ENCODE measurements at places on chromosomes 2 and 18. TPM values are rescaled to one million over a fixed set of nuclear protein-coding genes. Genes with fewer than 3 reads are reported as not detected.

GRCh38 chr2:189116979-189117378, 62.6 kb downstream of the COL5A2 start:
- no peak for DNase-seq

DNA sequence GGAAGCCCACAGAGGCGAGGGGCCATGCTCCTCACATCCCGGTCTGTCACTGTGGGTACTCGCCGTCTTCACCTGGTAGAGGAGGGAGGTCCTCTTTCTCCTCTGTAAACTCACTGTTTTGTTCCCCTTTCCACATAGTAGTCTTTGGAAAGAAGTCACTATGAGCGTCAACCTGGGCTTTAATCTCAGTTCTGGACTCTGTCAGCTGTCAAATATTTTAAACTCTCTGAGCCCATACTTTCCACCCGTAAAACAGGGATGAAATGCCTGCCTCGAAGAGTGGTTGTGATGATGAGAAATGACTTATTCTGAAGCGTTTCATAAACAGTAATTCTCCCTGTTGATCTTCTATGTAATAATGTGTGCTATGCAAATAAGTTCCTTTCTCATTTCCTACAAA, 547.1 kb upstream of the SOX11 start:
- no peak for DNase-seq

- DNase-seq = peak; percentile 56
Measured at GRCh38 chr2:95277246-95277906, 3.1 kb downstream of the PROM2 start.

GRCh38 chr2:42974721-42975717, 182.6 kb upstream of the HAAO start:
- DNase-seq = peak; percentile 75

The KHK gene
- total RNA-seq = 1.8 TPM

The CHRNA1 gene
- not detected for total RNA-seq

GRCh38 chr2:29562896-29563295, 358.5 kb downstream of the ALK start:
- DNase-seq = no peak

- no peak for DNase-seq
Measured at GRCh38 chr2:1717113-1717512, 27.2 kb downstream of the PXDN start.

The BOK gene
- total RNA-seq = 6.8 TPM

DNA sequence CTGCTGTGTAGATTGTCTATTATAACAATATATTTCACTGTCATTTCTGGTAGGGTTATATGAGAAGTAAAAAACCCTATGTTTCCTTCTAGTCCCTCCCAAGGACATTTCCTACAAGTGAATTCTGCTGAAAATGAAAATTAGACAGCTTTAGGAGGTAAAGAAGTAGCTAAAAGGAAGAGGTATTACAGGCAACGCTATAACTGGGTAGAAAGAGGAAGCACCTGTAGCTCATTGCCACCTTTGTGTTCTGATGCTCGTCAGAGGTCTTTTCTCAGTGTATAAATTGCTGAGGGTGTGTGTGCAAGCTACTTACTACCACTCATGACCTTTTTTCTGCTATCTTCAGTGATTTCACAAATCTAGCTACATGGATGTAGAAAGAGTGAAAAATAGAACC, 1.4 kb downstream of the DNAJC10 start:
- DNase-seq = no peak

DNA sequence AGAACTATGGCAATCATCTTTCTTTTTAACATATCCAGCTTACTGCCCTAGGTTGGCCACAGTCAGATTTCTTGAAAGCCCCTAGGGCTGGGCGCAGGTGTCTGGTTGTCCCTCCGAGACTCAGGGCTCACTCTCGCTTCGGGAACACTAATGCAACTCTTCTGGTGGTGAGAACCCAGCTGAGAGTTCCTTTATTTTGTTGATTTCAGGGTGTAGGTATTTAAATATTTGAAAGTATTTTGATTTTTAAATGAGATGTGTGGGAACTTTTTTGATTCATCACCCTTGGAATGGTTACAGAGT, 40.7 kb downstream of the INPP4A start:
- no peak for DNase-seq

DNA sequence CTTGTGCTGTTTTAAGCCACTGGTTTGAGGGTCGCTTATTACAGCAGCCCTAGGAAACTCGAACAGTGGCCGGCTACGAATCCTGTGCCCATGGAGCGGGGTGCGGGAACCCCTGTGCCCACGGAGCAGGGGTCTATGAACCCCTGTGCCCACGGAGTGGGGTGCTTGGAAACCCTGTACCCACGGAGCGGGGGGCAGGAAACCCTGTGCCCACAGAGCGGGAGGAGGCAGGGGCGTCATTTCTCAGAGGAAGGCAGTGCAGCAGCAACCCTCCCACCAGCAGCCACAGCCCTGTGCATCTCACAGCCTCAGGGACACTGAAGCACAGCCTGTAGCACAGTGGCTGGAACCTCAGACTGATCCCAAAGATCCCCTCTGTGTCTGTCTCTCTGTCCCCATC, 34.2 kb upstream of the GPC1 start:
- DNase-seq = no peak

The WDSUB1 gene
- 12.8 TPM for total RNA-seq

- peak; percentile 87 for DNase-seq
Measured at GRCh38 chr2:241561832-241562231, 3.3 kb downstream of the BOK start.

DNA sequence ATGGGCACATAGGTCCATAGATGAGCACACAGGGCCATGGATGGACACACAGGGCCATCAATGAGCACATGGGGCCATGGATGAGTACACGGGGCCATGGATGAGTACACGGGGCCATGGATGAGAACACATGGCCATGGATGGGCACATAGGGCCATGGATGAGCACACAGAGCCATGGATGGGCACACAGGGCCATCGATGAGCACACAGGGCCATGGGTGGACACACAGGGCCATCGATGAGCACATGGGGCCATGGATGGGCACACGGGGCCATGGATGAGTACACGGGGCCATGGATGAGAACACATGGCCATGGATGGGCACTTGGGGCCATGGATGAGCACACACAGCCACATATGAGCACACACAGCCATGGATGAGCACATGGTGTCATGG, 192.6 kb upstream of the HDAC4 start:
- DNase-seq = no peak

DNA sequence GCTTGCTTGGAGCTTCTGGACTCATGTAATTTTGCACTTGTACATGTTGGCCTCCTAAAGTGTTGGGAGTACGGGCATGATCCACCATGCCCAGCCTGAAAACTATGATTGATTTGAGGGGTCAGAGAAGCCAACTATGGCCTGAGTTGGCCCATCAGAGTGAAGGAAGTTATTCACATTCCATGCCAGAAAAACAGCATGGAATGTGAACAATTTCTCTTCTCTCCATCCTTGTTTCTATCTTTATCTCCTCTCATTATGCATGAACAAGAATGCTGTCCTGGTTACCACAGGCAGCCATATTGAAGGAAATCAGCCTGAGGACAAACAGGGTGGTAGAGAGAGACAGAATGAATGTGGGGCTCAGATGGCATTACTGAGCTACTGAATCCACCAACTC, 3.5 kb upstream of the CD226 start:
- DNase-seq = no peak

- no peak for DNase-seq
Measured at GRCh38 chr2:66490588-66491001, 55.7 kb downstream of the MEIS1 start.

The CAVIN2 gene
- total RNA-seq = 44.0 TPM

DNA sequence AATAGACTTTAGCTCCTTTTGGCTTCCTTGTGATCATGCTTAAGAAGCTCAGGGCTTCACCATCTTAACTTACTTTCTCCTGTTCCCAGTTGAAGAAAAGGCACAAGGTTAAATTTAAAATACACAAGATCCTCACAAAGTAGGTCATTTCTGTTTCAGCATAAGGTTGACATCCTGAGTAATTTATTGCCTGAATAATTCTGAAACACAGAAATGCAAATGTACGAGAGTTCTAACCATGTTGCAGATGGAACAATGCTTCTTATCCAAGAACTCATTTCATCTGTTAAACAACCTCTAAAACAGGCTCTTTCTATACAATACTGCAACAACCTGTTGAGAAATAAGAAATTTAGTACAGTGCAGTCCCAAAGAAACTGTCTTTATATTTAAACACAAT, 395.2 kb downstream of the BCL11A start:
- no peak for DNase-seq

DNA sequence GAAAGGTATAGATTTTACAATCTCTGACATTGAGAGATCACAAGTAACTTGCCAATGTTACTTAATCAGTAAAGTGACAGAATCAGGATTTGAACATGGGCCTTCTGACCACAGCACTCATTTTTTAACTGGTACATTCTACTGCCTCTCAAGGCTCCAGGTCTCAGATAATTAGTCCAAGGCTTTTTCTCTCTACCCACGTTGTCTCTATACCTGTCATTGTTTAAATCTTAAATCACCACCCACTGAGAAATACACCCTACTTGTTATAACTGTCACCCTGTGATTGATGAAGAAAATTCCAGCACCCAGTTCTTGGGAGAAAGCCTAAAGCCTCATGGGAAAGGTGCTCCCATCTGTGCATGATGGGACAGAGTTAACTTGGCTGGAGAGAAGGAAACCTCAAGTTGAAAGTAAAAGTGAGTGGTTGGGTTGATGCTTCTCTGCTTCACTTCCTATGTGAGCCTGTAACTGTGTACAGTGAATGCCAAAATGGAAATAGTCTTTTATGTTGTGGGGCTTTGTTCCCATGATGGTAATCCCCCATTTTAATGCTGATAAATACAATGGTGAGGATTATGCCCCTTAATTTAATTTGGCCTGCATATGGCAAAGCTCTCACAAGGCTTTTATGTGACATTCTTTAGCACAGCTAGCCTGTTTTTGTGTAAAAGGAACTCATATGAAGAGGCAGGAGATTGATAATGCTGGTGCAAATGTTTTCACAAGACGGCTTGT, 190.1 kb upstream of the SP5 start:
- DNase-seq = no peak
